Cortex of kidney (tissue), 1 donor: ENCODE measurements at places on chromosomes 6 and 20.

GRCh38 chr6:87322304-87323212 is at the start of gene SMIM8:
Gene SMIM8 (plus strand): TSS chr6:87322588. CDS start chr6:87337032, 14,444 bp downstream.
- DNase-seq, result no peak

GRCh38 chr6:37459981-37460800 is 27.2 kb downstream of the CMTR1 start:
- DNase-seq, result no peak

DNA sequence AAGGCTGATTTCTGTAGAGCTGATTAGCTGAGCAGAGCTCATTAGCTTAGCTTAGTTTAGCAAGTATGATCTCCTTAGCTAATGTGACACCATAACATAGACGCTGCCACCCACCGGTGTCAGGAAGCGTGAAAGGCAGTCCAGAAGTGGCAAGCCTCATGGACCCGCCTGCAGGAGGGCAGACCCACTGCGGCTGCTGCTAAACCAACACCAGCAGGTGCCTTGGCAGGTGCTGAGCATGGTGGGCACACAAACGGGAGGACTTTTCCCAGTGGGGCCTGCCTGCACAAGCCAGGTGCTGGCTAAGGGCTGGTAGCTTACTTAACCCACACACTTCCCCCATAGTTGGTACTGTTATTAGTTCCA is 22.7 kb downstream of the ZDHHC14 start:
- no peak for DNase-seq

- DNase-seq, result no peak
Observed at GRCh38 chr6:158789115-158789917, 29.9 kb downstream of the EZR start.

DNA sequence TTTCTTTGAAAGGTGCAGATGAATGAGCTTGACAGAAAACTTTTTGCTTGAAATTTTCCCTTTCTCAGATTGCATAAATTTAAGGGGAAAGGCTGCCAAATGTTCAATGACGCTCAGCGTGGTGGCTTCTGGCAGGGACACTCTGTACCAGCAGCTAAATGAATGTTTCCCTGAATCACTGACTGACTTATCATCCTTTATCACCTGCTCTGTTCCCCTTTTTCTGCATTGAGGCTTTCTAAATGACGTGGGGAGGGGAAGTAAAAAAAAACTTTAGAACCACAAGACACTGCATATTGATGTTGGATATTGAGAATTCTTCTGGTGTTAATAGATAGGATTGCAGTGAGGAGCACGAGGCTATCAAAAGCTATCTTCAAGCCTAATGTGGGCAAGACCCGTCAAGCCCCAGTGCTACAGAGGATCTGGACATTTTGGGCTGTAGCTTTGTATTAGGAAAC is 46.9 kb upstream of the ENPP5 start:
- DNase-seq, result no peak
